ENCODE measurements at places on chromosomes 4 and X. TPM values are rescaled to one million over a fixed set of nuclear protein-coding genes. Genes with fewer than 3 reads are reported as not detected.

DNA sequence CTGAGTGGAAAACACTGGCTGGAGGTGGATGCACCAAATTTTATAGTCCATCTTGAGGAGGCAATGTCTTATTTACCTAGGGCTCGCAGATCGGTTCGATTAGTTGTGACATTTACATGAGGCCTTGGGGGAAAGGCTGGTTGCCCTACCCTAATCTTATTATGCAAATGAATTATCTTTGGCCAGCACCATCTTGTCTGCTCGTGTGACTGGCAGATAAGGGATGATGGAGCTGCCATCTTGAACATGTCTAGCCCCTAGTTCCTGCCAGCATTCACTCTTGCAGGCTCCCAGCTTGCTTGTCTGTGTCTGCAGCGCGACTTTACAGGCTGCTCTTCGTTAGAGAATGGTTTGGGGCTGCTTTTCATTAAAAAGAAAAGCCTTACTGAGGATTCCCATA lies 61.9 kb downstream of the SEC24B start:
- no peaks in the 10 kb centered on the region for H3K4me1 ChIP-seq
- no peak for DNase-seq
- no peaks in the 10 kb centered on the region for H3K27me3 ChIP-seq
- no peak overlapping the region for H3K4me3 ChIP-seq
- no peak overlapping the region for H3K27ac ChIP-seq

DNA sequence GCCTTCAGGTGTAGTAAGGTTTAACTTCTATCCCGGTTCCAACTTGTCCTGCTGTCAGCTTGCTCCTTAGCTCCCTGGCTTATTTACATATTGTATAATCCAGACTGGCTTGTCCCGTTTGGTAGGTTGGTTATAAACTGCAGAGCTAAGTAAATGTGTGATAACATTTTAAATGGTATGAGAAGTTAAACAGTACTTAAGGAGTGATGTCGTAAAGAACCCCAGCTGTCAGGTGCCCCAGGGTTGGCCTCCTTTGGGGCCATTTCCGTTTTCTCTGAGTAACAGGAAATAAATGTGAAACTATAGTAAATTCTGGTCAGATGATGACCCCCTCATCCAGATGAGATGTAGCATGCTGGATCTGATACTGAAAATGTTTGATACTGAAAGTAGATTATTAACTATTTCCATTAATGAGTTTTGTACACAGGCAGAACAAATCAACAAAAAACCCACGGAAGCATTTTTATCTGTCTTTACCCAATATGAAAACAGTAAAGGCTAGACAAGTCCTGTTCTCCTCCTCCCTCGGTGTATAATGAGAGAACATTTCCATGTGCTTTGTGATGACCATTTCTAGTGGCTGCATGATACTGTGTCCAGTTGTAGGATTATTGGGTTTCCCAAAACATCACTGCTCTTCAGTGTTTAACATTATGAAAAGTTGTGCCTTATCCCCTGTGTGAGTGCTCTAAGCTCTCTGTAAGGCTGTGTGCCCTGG lies 22.4 kb downstream of the GAB1 start:
- H3K4me1 ChIP-seq = no peaks in the 10 kb centered on the region
- H3K36me3 ChIP-seq = no peaks in the 10 kb centered on the region
- no peak for DNase-seq
- no peak overlapping the region for H3K27ac ChIP-seq

Gene TASL
- 3.4 TPM for total RNA-seq

Gene PASD1
- total RNA-seq = 0.10 TPM

Gene SHROOM4
- 10.9 TPM for total RNA-seq

Gene TAF7L
- 0.20 TPM for total RNA-seq

DNA sequence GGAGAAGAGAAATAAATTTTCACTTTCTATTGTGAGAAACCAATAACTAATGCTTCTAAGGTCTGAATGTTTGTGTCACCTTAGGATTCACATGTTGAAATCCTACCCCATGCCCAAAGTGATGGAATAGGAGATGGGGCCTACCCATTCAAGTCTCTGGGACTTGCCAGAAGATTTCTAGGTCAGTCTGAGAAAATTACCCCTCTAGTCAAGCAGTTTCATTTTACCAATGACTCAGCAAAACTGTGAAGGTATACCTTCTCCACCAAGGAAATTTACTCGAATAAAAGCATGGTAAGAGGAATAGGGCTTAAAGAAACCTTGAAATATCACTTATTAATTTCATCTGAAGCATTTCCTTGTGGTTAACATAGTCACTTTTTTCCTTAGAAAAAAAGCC lies 23.5 kb upstream of the PAPSS1 start:
- no peaks in the 10 kb centered on the region for H3K27me3 ChIP-seq
- H3K4me3 ChIP-seq = no peak overlapping the region
- DNase-seq = no peak
- H3K4me1 ChIP-seq = no peaks in the 10 kb centered on the region

DNA sequence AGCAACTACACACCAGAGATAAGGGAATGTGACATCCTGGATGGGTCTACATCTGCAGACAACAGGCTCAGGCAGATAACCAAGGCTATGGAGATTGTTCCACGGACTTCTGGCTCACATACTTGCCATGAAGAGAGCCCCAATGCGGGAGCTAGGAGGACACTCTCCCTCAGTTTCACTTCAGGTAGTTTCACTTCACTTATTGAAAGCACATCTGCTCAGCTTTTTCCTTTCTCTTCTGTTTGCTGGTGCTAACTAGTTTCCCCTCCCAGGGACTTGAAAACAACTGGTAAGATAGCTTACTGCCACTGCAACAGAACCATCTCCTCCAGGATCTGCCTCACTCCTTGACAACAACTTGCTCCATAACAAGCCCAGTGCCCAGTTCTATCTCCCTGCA lies 1.4 kb upstream of the CT47C1 start:
- H3K4me3 ChIP-seq = no peak overlapping the region
- H3K4me1 ChIP-seq = no peaks in the 10 kb centered on the region
- no peak overlapping the region for H3K27ac ChIP-seq

Measured in spinal cord (tissue), 10 donors.